ENCODE measurements at places on chromosomes 5 and 9. TPM values are rescaled to one million over a fixed set of nuclear protein-coding genes. Genes with fewer than 3 reads are reported as not detected.

- H3K4me1 ChIP-seq = no peaks in the 10 kb centered on the region
- H3K27ac ChIP-seq = no peak overlapping the region
- H3K27me3 ChIP-seq = no peaks in the 10 kb centered on the region
- peaks cover 21% of the 10 kb centered on the region for H3K36me3 ChIP-seq
- no peak overlapping the region for H3K4me3 ChIP-seq
- no peak for DNase-seq
Measured at GRCh38 chr5:59521476-59521875, 372.1 kb downstream of the PDE4D start.

GRCh38 chr9:78121488-78121887, 89.9 kb upstream of the GNAQ start:
- no peak overlapping the region for H3K4me3 ChIP-seq
- no peaks in the 10 kb centered on the region for H3K4me1 ChIP-seq
- no peaks in the 10 kb centered on the region for H3K27me3 ChIP-seq
- H3K36me3 ChIP-seq = no peaks in the 10 kb centered on the region
- H3K27ac ChIP-seq = no peak overlapping the region
- peak; percentile 45 for DNase-seq

GRCh38 chr9:37668116-37668601, 17.4 kb downstream of the FRMPD1 start:
- H3K36me3 ChIP-seq = peaks cover 6% of the 10 kb centered on the region
- no peaks in the 10 kb centered on the region for H3K27me3 ChIP-seq
- H3K27ac ChIP-seq = no peak overlapping the region

DNA sequence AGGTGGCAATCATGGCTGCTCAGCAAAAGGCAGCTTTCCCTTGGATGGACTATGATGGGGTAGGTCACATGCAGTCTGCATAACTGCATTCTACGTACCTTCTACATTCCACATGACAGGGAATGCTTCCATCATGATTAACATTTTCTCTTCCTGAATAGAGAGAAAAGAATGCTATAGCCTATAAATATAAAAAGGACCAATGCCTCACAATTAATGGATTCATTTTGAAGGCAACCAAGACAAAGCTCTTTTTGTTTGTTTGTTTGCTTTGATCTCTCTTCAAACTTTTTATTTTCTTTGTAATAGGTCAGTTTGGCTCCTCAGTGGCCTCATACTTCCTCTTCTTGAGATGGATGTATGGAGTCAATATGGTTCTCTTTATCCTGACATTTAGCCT, 201.3 kb downstream of the ALDH1A1 start:
- no peaks in the 10 kb centered on the region for H3K27me3 ChIP-seq
- DNase-seq = no peak
- peaks cover 7% of the 10 kb centered on the region for H3K36me3 ChIP-seq

- H3K4me1 ChIP-seq = 0 out of 2 replicates have a peak, but pooled peaks cover 2% of the 10 kb centered on the region
- H3K36me3 ChIP-seq = no peaks in the 10 kb centered on the region
- no peak for DNase-seq
- H3K4me3 ChIP-seq = no peak overlapping the region
- no peak overlapping the region for H3K27ac ChIP-seq
- H3K27me3 ChIP-seq = no peaks in the 10 kb centered on the region
Measured at GRCh38 chr5:178335302-178336030, 102.9 kb upstream of the PHYKPL start.

GRCh38 chr5:123265551-123265950, 157.7 kb downstream of the CEP120 start:
- H3K27me3 ChIP-seq = no peaks in the 10 kb centered on the region
- no peak overlapping the region for H3K4me3 ChIP-seq
- H3K4me1 ChIP-seq = peaks cover 10% of the 10 kb centered on the region

GRCh38 chr5:141050622-141051520, at the start of gene PCDHB1:
PCDHB1 (plus strand) TSS chr5:141051374; CDS start chr5:141051471, 97 bp downstream.
- H3K4me3 ChIP-seq = peak within 1 kb of the TSS; percentile 76
- peak; percentile 64 for DNase-seq
- H3K27ac ChIP-seq = no peak within 1 kb of the TSS
- no peaks in the 10 kb centered on the region for H3K36me3 ChIP-seq
- peaks cover 3% of the 10 kb centered on the region for H3K4me1 ChIP-seq
- H3K27me3 ChIP-seq = peaks cover 3% of the 10 kb centered on the region

- no peak overlapping the region for H3K27ac ChIP-seq
- DNase-seq = no peak
- no peaks in the 10 kb centered on the region for H3K36me3 ChIP-seq
- H3K4me3 ChIP-seq = no peak overlapping the region
- H3K4me1 ChIP-seq = no peaks in the 10 kb centered on the region
- H3K27me3 ChIP-seq = no peaks in the 10 kb centered on the region
Measured at GRCh38 chr9:98551511-98552286, 157.0 kb downstream of the GABBR2 start.

DNA sequence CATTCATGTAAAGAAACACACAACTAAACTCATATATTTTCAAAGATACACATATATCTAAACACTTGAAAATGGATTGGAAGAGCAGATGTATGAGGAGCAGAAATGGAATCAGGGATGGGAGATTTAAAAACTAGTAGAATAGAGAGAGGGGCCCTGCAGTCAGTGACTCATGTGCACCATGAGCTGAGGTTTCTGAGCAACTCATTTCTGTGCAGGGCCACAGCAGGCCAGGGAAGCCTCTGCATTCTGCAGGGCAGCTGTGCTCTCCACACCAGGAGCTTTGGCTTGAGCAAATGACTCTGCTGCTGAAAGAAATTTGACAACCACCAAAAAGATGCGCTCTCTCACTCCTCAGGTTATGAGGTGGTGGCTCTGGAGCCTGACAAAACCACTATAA, 27.1 kb downstream of the LHX6 start:
- no peak for DNase-seq
- H3K4me1 ChIP-seq = peaks cover 12% of the 10 kb centered on the region
- no peak overlapping the region for H3K27ac ChIP-seq
- no peaks in the 10 kb centered on the region for H3K36me3 ChIP-seq

GRCh38 chr9:27427272-27427643, 96.8 kb upstream of the IFNK start:
- H3K27ac ChIP-seq = no peak overlapping the region
- H3K4me1 ChIP-seq = peaks cover 20% of the 10 kb centered on the region
- H3K4me3 ChIP-seq = no peak overlapping the region
- peak; percentile 53 for DNase-seq
- H3K36me3 ChIP-seq = no peaks in the 10 kb centered on the region
- H3K27me3 ChIP-seq = no peaks in the 10 kb centered on the region

- H3K4me1 ChIP-seq = no peaks in the 10 kb centered on the region
- peaks cover 13% of the 10 kb centered on the region for H3K36me3 ChIP-seq
- no peak overlapping the region for H3K27ac ChIP-seq
- H3K4me3 ChIP-seq = no peak overlapping the region
Measured at GRCh38 chr5:145887976-145888574, 15.3 kb upstream of the GRXCR2 start.

GRCh38 chr5:166505544-166505943, 1785.9 kb upstream of the WWC1 start:
- no peak for DNase-seq
- no peaks in the 10 kb centered on the region for H3K36me3 ChIP-seq
- no peak overlapping the region for H3K27ac ChIP-seq
- H3K4me1 ChIP-seq = no peaks in the 10 kb centered on the region
- H3K4me3 ChIP-seq = no peak overlapping the region

DNA sequence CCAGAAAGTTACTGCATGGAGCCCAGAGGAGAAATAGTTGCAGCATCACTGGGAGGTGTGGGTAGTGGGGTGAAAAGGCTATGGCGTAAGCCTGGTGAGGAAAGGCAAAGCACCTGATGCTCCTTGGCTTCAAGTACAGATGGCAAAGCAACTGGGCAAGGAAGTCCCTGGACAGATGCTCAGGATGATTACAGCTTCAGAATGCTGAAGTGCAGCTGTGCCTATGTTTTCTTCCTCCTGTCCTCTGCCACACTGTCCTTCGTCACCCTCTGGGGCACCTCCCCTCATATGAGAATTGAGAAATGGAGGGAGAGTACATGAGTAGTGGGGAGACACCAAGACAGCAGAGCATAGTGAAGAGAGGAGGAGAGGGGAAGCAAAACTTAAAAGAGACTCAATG, 328.0 kb downstream of the PDE4D start:
- H3K36me3 ChIP-seq = peaks cover 11% of the 10 kb centered on the region
- H3K27me3 ChIP-seq = no peaks in the 10 kb centered on the region
- peaks cover 9% of the 10 kb centered on the region for H3K4me1 ChIP-seq

DNA sequence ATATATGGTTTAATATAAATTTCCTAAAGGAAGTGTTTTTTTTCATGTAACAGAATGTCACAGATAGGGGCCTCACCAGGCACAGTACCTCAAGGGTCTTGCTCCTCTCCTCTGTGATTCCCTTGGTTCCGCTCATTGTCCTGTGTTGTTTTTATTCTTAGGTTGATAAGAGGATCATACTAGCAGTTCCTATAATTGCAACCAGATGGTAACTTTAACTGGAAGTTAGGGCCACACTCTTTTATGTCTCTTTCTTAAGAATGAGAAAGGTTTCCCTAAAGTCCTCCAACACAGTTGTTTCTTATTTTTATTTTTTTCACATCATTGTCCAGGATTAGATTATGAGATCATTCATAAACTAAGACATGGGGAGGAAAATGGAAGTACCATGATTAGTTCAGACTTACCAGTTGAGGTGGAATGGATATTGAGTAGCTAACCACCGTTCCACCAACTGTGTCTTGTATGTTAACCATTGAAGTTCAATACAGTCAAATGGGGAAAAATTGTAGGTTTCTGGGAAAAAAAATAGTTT, 41.1 kb downstream of the FAM174A start:
- H3K27ac ChIP-seq = no peak overlapping the region
- H3K27me3 ChIP-seq = no peaks in the 10 kb centered on the region

GRCh38 chr5:63011158-63011557, 432.5 kb downstream of the LRRC70 start:
- peaks cover 17% of the 10 kb centered on the region for H3K36me3 ChIP-seq
- no peak overlapping the region for H3K27ac ChIP-seq
- H3K27me3 ChIP-seq = no peaks in the 10 kb centered on the region

DNA sequence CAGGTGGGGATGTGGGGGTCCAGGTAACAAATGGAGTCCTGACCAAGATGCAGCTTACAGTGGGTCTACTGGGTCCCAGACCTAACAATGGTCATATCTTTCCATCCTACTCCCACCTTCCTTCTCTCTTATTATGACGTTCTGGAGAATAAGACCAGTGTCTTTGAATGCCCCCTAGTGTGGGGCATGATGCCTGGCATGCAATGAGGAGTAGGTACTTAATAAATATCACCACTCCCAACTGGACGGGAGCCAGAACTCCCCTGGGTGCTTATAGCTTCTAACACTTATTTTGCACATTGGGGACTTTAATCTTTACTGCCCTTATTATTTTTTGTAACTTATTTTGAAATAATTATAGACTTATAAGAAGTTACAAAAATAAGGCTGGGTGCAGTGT, 98.2 kb downstream of the NDFIP1 start:
- peaks cover 2% of the 10 kb centered on the region for H3K4me1 ChIP-seq
- no peak for DNase-seq
- H3K36me3 ChIP-seq = no peaks in the 10 kb centered on the region
- no peak overlapping the region for H3K4me3 ChIP-seq
- H3K27ac ChIP-seq = no peak overlapping the region

DNA sequence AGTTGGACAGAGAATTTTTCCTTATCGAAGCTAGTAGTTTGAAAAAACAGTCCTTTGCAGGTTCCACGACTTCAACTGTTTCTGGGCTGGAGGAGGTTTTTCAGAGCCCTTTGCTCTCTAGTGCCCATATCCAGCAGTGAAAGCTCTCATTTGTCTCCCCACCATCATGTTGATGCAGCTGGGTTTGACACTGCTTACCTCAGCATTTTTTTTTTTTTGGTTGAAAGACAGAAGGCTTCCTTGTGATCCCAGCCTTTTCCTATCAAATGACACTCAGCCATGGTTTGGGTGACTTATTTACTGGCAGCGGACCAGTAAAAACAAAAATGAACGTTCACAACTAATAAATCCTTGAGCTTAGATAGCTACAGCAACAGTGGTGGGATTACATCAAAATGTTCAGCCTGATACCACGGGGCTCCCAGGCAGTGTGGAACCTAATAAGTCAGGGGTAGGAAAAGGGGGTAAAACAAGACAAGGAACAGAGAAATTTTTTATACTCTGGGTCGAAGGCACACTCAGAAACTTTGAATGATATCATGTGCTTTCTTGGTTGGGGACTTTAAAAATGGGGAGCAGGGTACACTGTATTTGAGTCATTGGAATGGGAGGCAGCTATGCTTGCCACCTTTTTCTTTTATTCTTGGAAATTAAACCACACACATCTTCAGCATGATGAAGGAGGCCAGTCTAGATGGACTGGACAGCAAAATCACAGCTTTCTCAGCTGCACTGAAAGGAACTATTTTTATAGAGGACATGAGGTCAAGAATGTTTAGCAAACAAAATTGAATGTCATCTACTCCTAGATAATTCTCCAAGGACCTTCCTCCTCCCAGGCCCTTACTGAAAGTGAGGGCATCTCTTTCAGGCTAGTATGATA, 308.9 kb upstream of the MPDZ start:
- no peak overlapping the region for H3K4me3 ChIP-seq
- H3K27me3 ChIP-seq = no peaks in the 10 kb centered on the region
- no peaks in the 10 kb centered on the region for H3K36me3 ChIP-seq

- no peak for DNase-seq
- H3K36me3 ChIP-seq = no peaks in the 10 kb centered on the region
- H3K4me1 ChIP-seq = peaks cover 3% of the 10 kb centered on the region
- H3K27me3 ChIP-seq = no peaks in the 10 kb centered on the region
Measured at GRCh38 chr5:109605207-109605730, 84.5 kb upstream of the MAN2A1 start.

DNA sequence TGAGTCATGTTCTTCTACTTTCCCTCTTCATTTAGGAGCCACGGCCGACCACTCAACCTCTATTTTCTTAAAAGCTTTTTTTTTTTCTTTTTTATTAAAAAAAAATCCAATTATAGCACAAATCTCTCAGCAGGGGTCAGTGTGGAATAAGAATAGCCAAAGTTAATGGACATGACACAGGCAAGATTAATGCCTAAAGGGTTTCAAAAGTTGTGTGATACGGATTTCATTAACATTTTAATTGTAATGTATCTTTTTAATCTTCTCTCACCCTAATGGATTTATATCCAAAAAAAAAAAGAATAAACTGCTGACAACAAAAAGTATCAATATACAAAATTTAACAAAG, 5.4 kb downstream of the NACC2 start:
- H3K27ac ChIP-seq = no peak overlapping the region
- H3K4me1 ChIP-seq = no peaks in the 10 kb centered on the region
- no peak for DNase-seq
- H3K4me3 ChIP-seq = no peak overlapping the region
- no peaks in the 10 kb centered on the region for H3K27me3 ChIP-seq
- no peaks in the 10 kb centered on the region for H3K36me3 ChIP-seq

GRCh38 chr5:99063737-99064136, 134.9 kb upstream of the CHD1 start:
- no peaks in the 10 kb centered on the region for H3K36me3 ChIP-seq
- H3K27ac ChIP-seq = no peak overlapping the region
- no peaks in the 10 kb centered on the region for H3K27me3 ChIP-seq

DNA sequence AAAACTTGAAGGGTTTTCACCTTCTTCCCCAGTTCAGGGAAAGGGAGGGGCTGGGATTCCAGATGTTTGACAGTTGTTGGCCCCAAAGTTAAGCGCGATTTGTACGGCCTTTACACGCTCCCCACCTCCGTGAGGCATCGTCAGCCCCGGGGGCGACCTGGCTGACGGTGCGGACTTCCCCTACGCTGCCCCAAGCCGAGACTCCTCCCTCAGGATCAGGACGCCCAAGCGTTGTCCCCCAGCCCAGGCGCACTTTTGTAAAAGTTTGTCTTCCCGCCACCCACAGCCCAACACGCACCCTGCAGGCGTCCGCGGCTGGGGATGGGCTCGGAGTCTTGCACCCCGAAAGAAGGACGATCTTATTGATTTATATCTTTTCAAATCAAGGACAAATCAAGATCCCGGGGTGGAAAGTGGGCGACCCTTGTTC, 713 bp downstream of the MOB3B start:
- H3K4me3 ChIP-seq = peak overlapping the region; percentile 92
- H3K27ac ChIP-seq = no peak overlapping the region
- H3K4me1 ChIP-seq = no peaks in the 10 kb centered on the region

OR1Q1 gene
- not detected for total RNA-seq

IFNB1 gene
- not detected for total RNA-seq

SLC25A48 gene
- 0.66 TPM for total RNA-seq

LECT2 gene
- not detected for total RNA-seq
